ENCODE measurements at places on chromosomes 12 and 14. TPM values are rescaled to one million over a fixed set of nuclear protein-coding genes. Genes with fewer than 3 reads are reported as not detected.

The OTX2 gene
- total RNA-seq: not detected

The TBX5 gene
- total RNA-seq: 22.3 TPM

The CLEC2D gene
- total RNA-seq: 12.9 TPM

The C2CD5 gene
- total RNA-seq: 38.0 TPM

The PAX9 gene
- 0.78 TPM for total RNA-seq

The DTX1 gene
- total RNA-seq: 5.1 TPM

The MANSC4 gene
- not detected for total RNA-seq

The MNAT1 gene
- 25.5 TPM for total RNA-seq

The ENDOU gene
- 0.32 TPM for total RNA-seq

The ARMH4 gene
- 2.3 TPM for total RNA-seq

The RNASE2 gene
- total RNA-seq: 4.1 TPM

The PMCH gene
- not detected for total RNA-seq

The GOLT1B gene
- total RNA-seq: 25.0 TPM

The TCL1B gene
- total RNA-seq: not detected

The CLEC1A gene
- 15.0 TPM for total RNA-seq

The FOXG1 gene
- total RNA-seq: not detected

The ERH gene
- total RNA-seq: 114 TPM

The PCED1B gene
- total RNA-seq: 7.6 TPM

The FAM186B gene
- 0.75 TPM for total RNA-seq

The FAM90A1 gene
- total RNA-seq: 0.43 TPM

The COQ10A gene
- total RNA-seq: 12.0 TPM

The GPR162 gene
- 17.1 TPM for total RNA-seq

The DENND5B gene
- total RNA-seq: 7.5 TPM

The KRT6A gene
- 3.0 TPM for total RNA-seq

The DYRK2 gene
- 15.5 TPM for total RNA-seq

The CPNE6 gene
- total RNA-seq: not detected

The NTN4 gene
- 136 TPM for total RNA-seq

The MYF6 gene
- not detected for total RNA-seq

The NRL gene
- total RNA-seq: 2.8 TPM

The WNT1 gene
- not detected for total RNA-seq

The CLEC9A gene
- 0.43 TPM for total RNA-seq

The AICDA gene
- total RNA-seq: 0.75 TPM

The NPC2 gene
- total RNA-seq: 849 TPM

The GYS2 gene
- total RNA-seq: not detected

The SPIC gene
- total RNA-seq: not detected

The LRP1-AS gene
- not detected for total RNA-seq

The RTRAF gene
- total RNA-seq: 104 TPM

The TAS2R30 gene
- total RNA-seq: 2.9 TPM

The SLC25A47 gene
- total RNA-seq: not detected

The RNASE7 gene
- not detected for total RNA-seq

All from upper lobe of right lung (tissue), 1 donor.